ENCODE measurements at places on chromosomes 13 and 19.
A peak's percentile ranks its signal among the peaks of the same experiment; 100 is the strongest.

DNA sequence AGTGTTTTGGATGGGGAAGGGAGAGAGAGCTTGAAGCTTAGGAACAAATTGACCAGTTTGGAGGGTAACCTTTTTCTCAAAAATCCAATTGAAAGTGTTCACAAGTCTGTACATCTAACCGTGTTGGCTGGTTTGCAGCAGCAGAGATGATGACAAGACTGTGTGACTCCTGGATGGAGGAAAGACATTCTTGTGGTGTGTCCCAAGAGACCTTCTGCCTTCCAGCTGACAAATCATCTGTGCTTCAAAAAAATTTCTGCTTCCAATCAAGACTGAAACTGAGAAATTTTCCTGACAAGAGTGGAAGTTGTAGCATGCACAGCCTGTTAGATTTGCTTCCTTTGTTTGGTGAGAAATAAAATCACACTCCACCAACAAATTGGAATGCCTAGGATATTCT is 56.2 kb downstream of the LACC1 start:
- no peaks in the 10 kb centered on the region for H3K36me3 ChIP-seq
- DNase-seq: no peak
- H3K4me3 ChIP-seq: no peak overlapping the region
- H3K4me1 ChIP-seq: no peaks in the 10 kb centered on the region
- H3K27me3 ChIP-seq: peaks cover 18% of the 10 kb centered on the region

DNA sequence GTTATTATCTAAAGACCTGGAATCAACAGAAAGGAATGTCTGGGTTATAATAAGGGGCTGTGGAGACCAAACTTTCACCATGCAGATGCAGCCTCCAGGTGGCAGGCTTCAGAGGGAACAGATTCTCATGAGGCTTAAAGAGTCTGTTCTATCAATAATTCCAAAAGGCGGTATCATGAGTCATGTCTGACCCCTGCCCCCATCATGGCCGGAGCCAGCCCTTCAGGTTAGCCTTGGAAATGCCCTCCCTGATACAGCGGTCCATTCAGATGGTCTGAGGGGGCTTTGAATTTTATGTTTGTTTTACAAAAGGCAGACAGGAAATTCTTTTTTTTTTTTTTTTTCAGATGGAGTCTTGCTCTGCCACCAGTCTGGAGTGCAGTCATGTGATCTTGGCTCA is 21.7 kb upstream of the LAMP1 start:
- DNase-seq: no peak
- H3K4me1 ChIP-seq: no peaks in the 10 kb centered on the region
- H3K27ac ChIP-seq: no peak overlapping the region

- peak overlapping the region; percentile 80 for H3K4me3 ChIP-seq
- peaks cover 48% of the 10 kb centered on the region for H3K4me1 ChIP-seq
- no peaks in the 10 kb centered on the region for H3K27me3 ChIP-seq
- peaks cover 55% of the 10 kb centered on the region for H3K36me3 ChIP-seq
- H3K27ac ChIP-seq: peak overlapping the region; percentile 84
Observed at GRCh38 chr19:29610574-29611271, 4.6 kb downstream of the POP4 start.

DNA sequence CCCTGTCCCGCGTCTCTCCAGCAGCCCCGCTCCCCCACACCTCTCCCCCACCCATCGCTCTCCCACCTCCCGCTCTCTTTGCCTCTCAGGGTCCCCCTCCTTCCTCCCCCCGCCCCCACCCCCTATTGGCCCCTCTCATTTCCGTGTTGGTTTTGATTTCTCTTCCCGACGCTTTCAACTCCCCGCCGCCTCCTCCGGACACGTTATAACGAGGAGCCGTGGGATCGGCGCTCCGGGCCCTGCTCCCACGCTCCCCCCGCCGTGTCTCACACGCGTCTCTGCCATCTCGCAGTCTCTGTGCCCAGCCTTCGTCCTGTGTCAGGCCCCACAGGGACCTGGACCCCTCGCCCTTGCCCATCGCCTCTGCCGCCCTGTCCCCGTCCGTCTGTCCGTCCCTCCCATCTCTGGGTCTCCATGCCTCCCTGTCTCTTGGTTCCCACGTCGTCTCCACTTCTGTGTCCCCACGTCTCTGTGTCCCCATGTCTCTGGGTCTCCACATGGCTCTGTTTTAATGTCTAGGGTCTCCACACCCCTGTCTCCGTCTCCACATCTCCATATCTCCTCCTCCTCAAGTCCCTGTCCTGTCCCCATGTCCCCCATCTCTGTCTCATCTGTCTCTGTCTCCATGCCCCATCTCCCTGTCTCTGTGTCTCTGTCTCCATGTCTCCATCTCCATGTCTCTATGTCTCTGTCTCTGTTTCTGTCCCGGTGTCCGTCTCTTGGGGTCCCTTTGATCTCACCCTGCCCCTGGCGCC is 13.1 kb downstream of the ERFL start:
- DNase-seq: no peak
- H3K27ac ChIP-seq: no peak overlapping the region
- H3K4me3 ChIP-seq: no peak overlapping the region

GRCh38 chr13:84662491-84662890 is 780.2 kb upstream of the SLITRK1 start:
- H3K4me1 ChIP-seq: no peaks in the 10 kb centered on the region
- DNase-seq: no peak
- no peaks in the 10 kb centered on the region for H3K36me3 ChIP-seq
- H3K27ac ChIP-seq: no peak overlapping the region

DNA sequence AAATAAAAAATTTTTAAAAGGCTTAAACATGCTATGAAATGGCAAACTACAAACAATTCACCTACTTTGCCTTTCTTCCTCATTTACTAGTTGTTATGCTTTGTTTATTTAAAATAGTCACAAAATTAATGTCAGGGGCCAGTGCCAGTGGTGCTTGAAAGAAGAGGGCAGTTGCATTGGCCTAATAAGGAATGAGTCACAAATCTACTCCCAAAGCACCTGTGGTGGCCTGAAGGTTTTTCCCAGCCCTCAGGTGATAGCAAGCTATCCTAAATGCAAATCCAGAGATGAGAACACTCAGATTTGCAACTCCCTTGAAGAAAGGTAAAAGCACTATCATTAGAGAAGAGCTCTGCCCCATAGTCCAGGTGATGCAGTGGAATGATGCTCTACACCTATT is 103.6 kb downstream of the MBNL2 start:
- no peaks in the 10 kb centered on the region for H3K36me3 ChIP-seq
- peaks cover 30% of the 10 kb centered on the region for H3K4me1 ChIP-seq
- no peak for DNase-seq
- no peaks in the 10 kb centered on the region for H3K27me3 ChIP-seq

DNA sequence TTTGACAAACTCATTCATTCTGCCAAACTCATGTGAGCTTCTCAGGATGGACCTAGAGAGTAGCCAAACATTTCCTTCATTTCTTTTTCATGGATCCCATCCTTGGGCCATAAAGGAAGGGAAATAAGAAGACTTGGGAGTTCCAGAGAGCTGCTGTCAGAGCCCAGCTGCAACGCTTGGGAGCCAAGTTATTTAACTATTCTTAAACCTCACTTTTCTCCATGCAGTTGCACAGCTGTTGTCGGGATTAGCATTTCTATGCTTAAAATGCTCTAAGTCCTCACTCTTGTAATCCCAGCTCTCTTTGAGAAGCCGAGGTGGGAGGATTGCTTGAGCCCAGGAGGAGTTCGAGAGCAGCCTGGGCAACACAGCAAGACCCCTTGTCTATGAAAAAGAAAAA is 11.7 kb upstream of the CASP14 start:
- peaks cover 47% of the 10 kb centered on the region for H3K27me3 ChIP-seq
- no peak overlapping the region for H3K4me3 ChIP-seq
- H3K4me1 ChIP-seq: no peaks in the 10 kb centered on the region
- DNase-seq: no peak
- no peak overlapping the region for H3K27ac ChIP-seq
- no peaks in the 10 kb centered on the region for H3K36me3 ChIP-seq

DNA sequence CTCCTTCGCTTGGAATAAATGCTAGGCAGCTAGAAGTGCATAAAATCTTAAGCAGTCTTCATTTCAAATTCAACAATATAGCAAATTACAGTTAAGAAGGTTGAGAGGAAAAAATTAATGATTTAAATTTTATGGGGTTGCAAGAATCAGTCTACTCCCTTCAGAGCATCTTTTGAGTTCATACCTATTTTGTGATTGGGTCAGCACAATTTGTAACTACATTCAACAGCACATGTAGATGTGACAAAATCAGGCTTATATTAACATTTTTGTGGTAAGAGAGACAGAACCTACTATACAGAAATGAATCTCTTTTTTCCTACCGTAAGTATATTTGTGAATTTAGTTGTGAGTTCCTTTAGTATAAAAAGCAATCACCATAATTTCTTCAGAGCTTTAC is 520.6 kb upstream of the HTR2A start:
- H3K4me3 ChIP-seq: no peak overlapping the region
- H3K4me1 ChIP-seq: no peaks in the 10 kb centered on the region
- no peak for DNase-seq

- H3K27ac ChIP-seq: no peak overlapping the region
- H3K4me1 ChIP-seq: peaks cover 6% of the 10 kb centered on the region
- peaks cover 12% of the 10 kb centered on the region for H3K36me3 ChIP-seq
- H3K4me3 ChIP-seq: no peak overlapping the region
- H3K27me3 ChIP-seq: no peaks in the 10 kb centered on the region
Observed at GRCh38 chr13:20825477-20825875, 51.7 kb upstream of the EEF1AKMT1 start.

GRCh38 chr13:98983182-98983581 is 5.3 kb upstream of the DOCK9 start:
- peak overlapping the region; percentile 42 for H3K27ac ChIP-seq
- H3K36me3 ChIP-seq: no peaks in the 10 kb centered on the region
- peaks cover 24% of the 10 kb centered on the region for H3K4me1 ChIP-seq
- DNase-seq: no peak
- no peaks in the 10 kb centered on the region for H3K27me3 ChIP-seq

GRCh38 chr19:36421749-36422481 is 3.5 kb upstream of the ZFP82 start:
- H3K4me1 ChIP-seq: peaks cover 16% of the 10 kb centered on the region
- no peak overlapping the region for H3K27ac ChIP-seq
- H3K4me3 ChIP-seq: peak overlapping the region; percentile 4
- no peak for DNase-seq
- peaks cover 46% of the 10 kb centered on the region for H3K27me3 ChIP-seq

GRCh38 chr13:113369881-113370280 is 6.0 kb upstream of the GRTP1 start:
- no peak overlapping the region for H3K4me3 ChIP-seq
- DNase-seq: no peak
- H3K27me3 ChIP-seq: peaks cover 18% of the 10 kb centered on the region
- H3K4me1 ChIP-seq: peaks cover 1% of the 10 kb centered on the region

DNA sequence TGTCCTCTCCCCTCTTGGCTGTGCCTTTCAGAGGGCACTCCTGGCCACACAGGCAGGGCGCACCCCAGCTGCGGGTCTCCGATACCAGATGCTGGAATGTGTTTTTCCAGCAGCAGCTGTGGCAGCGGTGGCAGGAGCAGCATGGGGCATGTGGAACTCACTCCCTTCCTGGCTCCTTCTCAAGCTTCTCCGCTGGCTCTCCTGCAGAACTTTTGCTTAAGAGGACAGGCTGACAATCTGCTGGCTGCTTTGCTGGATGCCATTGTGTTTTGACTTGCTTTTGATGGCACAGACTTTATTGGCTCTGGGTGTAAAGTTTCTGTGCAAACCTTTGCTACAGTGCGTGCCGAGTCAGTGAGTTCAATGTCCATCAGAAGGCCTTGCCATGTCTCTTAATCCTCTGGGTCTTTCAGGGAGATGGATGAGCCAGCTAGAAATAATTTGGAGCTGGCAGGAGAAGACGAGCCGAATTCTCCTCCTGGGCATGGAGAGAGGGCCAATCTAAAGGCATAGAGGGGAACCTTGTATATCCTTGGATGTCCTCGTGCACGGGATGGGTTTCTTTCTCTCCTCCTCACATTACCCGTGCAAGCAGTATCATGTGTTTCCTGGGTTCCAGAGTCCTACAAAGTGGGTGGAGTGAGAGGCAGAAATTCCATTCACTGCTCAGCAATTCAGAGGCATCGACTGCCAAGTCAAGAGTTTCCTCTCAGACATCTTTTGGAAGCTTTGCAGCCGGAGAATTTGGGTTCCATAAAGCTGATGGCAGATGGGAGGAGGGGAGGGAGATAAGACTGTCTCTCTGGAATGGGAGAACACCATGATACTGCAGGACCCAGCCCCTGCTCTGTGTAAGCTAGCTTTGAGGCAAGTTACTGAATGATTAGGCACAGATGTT is 231.2 kb downstream of the FGF9 start:
- DNase-seq: no peak
- no peaks in the 10 kb centered on the region for H3K36me3 ChIP-seq
- H3K27me3 ChIP-seq: peaks cover 8% of the 10 kb centered on the region
- H3K27ac ChIP-seq: no peak overlapping the region

DNA sequence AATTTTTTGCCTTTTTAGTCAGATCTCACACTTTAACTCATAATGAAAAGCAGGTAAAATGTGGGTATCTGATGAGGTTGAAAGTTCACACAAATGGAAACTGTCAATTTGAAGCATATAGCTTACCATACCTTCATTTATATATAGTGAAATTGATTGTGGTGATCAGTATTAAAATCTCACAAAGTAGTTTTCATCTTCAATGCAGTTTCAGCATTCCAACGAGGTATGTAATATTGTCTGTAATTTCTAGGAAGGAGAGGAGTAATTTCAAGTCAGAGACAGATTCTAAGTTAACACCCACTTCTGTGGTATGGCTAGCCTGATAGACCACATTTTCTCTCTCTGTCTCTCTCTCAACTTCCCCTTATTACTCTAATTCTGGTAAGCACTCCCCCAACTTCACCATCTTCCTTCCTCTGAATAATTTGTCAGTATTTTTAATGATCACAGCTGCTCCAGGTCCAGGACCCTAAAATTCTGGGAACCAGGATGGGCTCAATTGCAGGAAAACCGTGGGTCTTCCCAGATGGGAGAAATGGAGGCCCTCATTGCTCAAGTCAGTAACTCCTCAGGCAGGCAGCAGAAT is 455.7 kb downstream of the FGF9 start:
- peaks cover 11% of the 10 kb centered on the region for H3K4me1 ChIP-seq
- H3K36me3 ChIP-seq: no peaks in the 10 kb centered on the region
- no peak for DNase-seq

GRCh38 chr13:19117913-19118739 is 63.5 kb downstream of the TUBA3C start:
- no peak for DNase-seq
- H3K27ac ChIP-seq: no peak overlapping the region
- H3K27me3 ChIP-seq: no peaks in the 10 kb centered on the region
- H3K36me3 ChIP-seq: peaks cover 5% of the 10 kb centered on the region
- H3K4me1 ChIP-seq: no peaks in the 10 kb centered on the region

DNA sequence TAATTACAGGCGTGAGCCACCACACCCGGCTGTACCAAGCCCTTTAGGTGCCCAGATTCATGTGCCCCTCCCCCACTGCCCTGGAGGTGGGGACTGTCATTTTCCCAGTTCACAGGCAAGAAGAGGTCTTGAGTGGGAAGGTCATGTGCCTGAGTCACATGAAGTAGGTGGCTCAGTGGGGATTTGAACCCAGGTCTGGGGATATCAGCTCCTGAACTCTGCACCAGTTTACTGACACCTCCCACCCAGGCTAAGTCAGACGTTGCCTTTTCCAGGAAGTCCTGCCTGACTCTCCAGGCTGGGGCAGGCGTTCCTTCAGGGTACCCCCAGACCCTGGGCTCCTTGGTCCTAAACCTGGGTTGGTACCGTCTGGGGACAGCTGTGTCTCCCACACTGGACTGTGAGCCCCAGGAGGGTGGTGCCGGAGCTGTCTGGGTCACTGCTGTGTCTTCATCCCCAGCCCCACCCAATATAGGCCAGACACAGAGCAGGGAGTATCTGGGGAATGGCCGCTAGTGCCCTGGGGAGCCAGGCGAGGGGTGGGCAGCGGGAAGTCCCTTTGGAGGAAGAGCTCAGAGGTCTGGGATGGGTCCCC is 8.6 kb downstream of the VASP start:
- H3K27ac ChIP-seq: peak overlapping the region; percentile 89
- H3K36me3 ChIP-seq: peaks cover 49% of the 10 kb centered on the region
- DNase-seq: no peak

Measured in effector memory CD8-positive, alpha-beta T cell (primary cell).